ENCODE measurements at places on chromosomes 6 and 20.

GRCh38 chr20:49432550-49432949, 49.9 kb downstream of the KCNB1 start:
- DNase-seq: no peak

GRCh38 chr6:150482883-150483409, 114.1 kb downstream of the IYD start:
- DNase-seq: no peak

DNA sequence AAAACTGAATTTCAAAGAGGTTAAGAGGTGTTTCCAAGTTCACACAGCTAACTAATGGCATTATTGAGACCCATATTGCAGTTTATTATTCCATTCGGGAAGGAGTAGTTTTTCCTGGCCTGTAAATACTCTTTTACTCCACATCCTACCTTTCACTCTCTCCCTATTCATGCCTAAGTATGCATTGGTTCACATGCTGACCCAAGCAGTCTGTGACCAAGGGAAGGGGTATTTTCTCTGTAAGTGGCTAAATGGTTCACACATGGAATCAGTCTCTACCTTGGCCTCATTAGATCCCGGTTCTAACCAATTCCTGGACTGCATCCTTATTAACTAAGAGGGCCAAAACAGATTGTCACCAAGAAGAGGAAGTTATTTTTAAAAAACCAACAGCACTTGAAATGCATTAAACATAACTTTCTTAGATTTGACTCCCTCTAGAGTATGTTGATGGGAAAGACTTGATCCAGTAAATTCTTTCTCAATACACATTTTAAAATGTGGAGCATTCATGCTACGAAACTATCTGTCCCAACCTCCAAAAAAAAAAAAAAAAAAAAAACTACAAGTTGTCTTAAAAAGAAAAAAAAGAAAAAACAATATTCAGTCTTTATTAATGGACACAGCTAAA, 17.8 kb upstream of the RSPO3 start:
- no peak for DNase-seq

DNA sequence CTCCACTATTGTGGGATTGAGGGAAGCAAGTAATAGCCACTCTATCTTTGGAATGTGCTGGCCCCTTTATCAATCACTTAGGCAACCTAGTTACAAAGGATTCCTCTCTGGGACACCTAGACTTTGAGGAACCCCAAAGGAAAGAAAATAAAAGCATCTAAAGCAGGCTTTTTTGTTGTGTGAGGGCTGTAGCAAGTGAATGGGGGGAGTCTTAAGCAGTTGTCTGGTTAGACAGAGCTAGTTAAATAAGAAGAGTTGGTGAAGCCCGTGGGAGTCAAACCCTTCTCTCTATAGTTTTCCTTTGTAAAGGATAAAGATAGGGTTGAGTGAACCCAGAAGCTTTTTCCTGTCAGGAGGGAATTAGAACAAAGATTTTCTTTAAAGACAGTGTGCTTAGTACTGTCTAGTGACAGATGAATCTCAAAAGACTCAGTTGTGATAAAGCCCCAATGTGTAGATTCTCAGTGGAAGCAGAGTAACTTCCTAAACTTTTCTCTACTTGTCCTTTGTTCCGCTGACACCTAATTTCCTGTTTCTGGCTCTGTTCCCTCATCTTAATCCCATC, 63.3 kb downstream of the HDGFL1 start:
- no peak for DNase-seq

DNA sequence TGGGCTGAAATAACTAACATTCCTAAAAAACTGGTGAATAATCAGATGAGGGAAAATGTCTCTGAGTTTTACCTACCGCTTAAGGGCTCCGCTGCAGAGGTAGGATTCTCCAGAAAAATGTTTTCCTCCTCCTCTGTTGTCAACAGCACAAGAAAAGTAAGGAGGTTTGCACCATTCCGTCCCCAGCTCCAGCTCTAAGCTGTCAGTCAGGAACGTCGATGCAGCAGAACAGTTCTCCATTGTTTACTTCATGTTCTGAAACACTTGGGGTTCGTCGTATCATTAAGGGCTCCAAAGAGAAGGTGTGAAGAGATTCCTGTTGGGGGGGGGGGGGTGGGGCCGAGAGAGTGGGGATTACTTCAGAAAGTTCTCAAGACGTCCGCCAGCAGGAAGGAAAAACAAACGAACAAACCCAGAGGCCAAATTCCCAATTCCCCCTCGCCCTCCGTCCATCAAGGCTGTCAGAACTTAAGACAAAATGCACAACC, 734 bp downstream of the MMS22L start:
- DNase-seq: no peak

DNA sequence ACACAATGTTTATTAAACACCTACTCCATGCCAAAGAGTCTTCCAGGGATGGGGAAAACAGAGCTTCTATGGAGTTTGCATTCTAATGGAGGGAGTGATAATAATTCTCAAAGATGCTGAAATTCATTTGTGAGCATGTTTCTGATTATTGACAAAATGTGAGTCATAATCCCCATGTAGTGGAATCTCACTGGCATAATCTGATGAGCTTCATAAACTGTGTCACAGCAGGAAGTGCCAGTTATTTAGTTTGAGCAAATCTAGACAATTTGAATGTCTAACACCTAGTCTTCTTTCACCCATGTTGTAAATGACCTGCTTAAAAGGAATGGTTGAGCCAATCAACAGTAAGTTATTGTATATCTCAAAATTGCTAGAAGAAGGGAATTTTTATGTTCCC, 95.1 kb downstream of the KCNQ5 start:
- no peak for DNase-seq

DNA sequence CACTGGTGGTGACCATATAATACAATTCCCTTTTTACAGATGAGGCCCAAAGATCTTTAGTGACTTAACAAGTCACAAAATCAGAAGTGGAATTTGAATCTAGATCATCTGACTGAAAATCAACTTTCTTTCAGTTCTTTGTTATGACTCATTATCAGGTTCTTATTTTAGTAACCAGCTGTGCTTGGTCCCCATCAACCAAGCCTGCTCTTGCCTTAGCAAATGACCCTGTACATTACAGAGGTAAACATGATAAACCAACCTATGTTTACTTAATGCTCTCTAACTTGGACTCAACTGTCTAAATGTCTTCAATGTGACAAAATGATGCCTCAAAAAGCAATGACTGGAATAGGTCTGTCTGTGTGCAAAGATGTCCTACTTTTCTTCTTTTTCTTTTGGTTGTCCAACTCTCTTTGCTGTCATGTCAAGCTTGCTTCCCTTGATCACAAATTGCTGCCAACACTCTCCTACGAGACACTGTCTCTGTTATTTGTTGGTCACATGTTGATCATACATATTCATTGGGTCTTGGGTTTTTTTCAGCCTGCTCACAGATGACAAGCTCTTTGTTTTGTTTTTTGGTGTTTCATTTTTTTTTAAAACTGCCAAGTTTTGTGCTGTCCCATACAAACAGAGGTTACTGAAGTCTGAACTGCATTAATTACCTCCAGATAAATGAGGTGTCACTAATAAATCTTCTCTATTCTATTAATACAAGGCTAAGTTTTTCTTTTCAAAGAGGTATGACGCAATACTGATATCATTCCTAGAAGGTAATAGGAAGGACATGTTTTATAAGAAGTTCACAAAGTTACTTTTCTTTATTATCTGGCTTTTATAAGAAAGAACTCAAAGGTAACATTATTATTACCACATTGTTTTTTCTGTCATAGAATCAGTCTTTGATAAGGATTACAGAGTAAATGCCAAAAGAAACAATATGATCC, 62.2 kb upstream of the PLN start:
- DNase-seq: no peak

DNA sequence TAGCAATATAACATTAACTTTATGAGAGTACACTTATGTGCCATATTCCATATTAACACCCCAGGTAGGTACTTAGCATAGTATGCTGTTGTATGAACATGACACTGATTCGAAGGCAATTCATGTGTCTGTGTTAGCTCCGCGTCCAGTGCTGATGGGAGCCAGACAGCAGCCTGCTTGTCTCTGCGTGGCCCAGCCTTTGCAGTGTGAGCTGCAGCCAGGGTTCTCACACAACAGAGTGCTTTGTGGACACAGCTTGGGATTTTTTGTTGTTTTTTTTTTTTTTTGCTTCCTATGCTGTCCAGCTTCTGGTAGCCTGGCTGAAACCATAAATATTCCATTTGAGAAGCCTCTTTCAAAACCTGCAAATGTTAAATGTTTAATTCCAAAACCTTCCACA, 350.9 kb downstream of the SMOC2 start:
- no peak for DNase-seq

DNA sequence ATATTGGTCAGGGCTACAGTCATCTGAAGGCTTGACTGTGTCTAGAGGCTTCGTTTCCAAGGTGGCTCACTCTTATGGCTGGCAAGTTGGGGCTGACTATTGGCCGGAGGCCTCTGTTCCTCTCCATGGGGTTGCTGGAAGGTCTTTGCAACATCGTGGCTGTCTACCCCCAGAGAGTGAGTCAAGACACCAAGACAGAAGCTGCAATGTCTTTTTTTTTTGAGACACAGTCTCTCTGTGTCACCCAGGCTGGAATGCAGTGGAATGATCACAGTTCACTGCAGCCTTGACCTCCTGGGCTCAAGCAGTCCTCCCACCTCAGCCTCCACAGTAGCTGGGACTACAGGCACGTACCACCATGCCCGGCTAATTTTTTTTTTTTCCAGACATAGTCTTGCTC, 29.4 kb upstream of the KIF3B start:
- DNase-seq: no peak

- no peak for DNase-seq
Measured at GRCh38 chr6:50720623-50721022, 7.3 kb downstream of the TFAP2D start.

- no peak for DNase-seq
Measured at GRCh38 chr20:58909585-58909984, 57.1 kb downstream of the GNAS start.

- DNase-seq: peak; percentile 16
Measured at GRCh38 chr6:138590796-138591709, 91.8 kb upstream of the NHSL1 start.

- DNase-seq: no peak
Measured at GRCh38 chr6:149337320-149337719, 19.8 kb downstream of the TAB2 start.

- peak; percentile 14 for DNase-seq
Measured at GRCh38 chr6:158911746-158912480, 88.1 kb downstream of the RSPH3 start.

DNA sequence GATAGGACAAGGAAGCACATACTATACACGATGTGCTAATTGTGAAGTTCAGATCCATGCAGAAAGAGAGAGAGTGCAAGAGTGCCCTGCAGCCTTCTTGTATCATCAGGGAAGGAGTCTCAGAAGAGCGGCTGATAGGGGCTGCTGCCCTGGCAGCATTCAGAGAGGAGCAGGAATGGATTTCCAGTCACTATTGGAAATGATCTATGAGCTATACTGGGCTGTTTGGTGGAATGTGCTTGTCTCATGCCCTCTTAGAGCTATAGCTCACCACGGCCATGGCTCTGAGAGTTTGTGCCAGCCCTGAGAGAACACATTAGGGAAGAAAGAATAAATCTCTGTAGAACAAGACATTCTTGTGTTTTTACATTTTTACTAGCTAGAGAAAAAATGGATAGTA, 212.6 kb upstream of the RAB32 start:
- no peak for DNase-seq

DNA sequence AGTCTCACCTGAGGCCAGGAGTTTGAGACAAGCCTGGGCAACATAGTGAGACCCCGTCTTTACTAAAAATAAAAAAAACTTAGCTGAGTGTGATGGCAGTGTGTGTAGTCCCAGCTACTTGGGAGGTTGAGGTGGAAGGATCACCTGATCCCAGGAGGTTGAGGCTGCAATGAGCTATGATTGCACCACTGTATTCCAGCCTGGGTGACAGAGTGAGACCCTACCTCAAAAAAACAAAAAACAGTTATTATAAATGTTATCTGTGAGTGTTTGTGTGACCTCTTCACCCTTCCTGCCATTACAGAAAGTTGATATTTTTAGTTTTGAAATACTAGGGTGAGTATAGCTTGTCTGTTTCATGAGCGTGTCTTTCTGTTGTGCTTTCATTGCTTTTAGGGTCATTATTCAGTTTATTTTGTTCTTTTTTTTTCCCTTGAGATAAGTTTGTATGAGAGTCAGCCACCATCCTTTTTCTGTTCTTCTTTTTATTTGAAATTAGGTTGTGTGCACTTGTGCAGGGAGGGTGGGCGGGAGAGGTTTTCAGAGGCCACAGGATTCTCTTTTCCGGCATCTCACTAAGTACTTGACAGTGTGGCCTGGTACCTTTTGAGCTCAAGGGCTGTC, 26.2 kb downstream of the CDYL start:
- no peak for DNase-seq

- no peak for DNase-seq
Measured at GRCh38 chr6:6386010-6386409, 65.5 kb upstream of the F13A1 start.

GRCh38 chr20:7608250-7608649, 332.0 kb downstream of the HAO1 start:
- DNase-seq: no peak
